ENCODE measurements at places on chromosomes 11 and 22.

DNA sequence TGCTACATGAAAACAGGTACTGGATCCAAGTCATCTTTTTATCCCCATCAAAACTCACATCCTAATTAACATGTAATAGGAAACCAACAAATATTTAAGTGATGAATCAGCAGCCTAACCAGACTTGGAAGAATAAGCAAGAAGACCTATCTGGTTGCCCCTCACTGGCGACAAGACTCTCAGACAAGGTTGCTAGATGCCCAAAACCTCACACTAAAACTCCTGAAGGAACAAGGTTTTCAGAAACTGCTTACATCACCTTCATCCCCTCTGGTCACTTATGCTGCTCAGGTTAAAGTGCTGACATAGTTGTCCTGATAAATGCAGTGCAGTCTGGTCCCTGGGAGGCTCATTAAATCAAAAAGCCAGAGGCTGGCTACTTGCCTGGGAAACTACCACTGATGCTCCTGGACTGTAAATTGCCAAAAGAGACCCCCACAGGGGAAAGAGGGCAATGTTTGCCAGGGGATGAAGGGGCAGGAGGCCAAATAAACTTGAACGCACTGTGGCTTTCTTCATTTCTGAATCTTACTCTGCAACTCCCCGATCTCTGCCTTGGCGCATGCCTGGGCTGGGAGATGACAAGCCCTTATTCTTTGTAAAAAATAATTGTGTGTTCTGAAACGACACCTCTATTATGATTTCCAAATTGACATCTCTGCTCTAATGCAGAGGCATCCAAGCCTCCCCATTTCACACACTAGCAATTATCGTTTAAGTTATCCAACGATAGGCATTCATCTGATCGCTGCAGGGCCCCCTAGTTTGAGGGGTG is 72.7 kb downstream of the AMBRA1 start:
- no peak for DNase-seq

DNA sequence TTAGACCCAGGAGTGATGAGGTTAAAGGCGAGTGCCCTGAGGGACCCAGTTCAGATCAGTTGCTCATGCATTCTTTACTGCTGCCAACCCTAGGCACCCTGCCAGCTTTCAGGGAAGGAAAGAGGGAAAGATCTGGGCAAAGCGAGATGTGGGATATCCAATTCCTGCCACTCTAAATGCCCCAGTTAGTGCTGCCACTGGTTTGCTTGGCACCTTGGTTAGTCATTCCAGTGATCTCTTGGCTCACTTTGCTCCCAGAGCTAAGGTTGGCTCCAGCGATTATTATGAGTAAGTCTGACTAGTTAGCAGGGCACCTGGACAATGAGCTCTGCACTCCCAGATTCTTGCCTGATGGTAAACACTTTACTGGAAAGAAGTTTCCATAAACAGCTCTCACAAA is 85.0 kb downstream of the INSC start:
- no peak for DNase-seq

DNA sequence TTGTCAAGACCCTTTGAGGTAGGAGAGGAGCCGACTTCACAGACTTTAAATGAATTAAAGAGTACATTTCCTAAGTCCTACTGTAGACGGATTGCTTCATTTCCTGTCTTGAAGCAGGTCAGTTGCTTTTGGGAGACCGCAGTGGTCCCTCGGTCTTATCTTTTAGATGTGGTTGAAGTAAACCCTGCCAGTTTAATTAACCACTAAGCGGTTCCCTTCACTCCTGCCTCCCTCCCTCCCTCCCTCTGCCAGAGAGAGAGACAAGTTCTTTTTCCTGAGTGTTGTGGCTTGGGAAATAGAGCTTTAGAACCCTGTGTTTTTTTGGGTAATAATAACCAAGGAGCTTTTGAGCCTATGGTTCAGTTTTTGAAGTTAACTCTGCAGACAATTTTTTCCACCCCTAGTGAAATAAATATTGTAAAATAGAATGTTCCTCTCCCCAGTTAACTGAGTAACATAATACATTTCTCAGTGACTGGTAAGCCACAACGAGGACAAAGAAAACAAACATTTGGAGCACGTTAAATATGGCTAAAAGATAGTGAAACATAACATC is 147.5 kb downstream of the LDLRAD3 start:
- DNase-seq: no peak

DNA sequence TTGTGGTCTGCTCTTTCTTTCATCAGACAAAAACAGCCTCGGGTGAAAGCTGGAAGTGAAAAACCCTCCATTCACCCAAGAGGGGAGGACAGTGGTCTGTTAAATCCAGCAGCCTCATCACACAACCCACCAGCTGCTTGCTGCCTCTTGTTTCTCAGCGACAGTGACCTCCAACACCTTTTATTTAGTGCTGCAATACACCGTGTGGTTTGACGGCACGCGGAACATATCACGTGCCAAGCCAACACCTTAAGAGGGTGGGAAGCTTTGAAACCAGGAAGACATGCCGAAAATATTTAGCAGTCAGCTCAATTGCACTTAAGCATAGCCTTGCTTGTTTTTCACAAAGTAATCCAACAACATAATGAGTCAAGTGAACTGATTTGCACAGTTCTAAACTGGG is 39.8 kb upstream of the POGLUT3 start:
- DNase-seq: no peak

DNA sequence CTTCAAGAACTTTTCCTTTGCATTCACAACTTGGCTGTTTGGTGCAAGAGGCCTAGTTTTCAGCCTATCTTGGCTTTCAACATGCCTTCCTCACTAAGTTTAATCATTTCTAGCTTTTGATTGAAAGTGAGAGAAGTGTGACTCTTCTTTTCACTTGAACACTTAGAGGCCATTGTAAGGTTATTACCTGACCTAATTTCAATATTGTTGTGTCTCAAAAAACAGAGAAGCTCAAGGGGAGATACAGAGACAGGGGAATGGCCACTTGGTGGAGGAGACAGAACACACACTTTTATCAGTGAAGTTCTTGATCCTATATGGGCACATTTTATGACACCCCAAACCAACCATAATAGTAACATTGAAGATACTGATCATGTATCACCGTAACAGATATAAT is 532.3 kb downstream of the DLG2 start:
- no peak for DNase-seq

DNA sequence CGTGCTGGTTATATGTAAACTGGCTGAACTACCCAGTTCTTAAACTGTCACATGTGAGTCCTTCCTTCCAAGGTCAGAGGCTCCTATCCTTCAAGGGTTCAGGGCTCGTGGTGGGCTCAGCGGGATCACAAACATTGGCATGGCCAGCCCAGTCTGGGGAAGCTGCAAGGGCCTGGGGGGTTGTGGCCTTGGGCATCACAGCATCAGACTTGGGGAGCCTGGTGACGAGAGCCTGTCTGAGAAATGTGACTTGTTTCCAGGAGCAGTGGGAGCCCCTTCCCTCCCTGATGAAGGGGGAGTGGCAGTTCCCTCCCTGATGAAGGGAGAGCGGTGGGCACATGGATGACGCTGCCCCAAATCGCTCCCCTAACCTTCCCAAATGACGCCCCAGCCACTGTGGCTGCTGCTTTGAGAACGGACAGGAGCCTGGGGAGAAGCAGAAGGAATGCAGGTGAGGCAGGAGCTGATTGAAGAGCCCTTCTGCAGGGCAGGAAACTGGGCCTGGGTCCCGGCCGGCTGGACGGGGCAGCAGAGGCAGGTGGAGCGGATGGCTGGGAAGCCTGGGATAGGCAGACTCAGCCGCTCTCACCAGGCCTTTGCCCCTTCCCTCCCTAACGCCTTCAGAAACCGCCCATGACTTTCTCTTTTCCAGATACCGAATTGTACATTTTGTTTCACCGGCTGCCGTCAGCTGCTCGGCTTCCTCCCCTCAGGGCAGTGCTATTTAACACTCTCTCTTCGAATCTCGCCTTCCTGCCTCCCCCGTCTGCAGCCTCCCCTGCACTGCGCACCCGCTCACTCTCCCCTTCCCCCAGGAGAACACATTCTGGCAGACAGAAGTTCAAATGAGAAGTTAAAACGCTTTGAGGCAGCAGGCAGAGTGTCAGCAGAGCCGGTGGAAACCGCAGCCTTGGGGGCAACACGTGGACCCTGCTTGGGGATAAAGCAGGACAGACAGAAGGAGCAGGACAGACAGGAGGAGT is 1486.7 kb downstream of the BRD1 start:
- DNase-seq: no peak

DNA sequence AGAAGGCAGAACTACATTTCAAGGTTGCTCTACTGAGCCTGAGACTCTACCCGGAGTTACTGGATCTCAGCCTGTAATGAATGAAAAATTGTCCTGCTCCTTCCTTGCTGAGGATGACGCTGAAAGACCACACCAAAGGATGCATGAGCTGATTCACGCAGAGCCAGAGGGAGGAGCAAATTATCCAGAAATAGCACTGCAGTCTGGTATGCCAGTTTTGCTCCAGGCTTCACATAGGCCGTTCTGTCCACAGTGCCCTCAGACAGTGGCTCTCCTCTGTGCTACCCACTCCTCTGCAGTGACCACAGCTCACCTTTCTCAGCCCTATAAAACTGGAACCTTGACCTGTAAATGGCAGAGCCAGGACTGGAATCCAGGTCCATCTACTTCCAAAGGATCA is 79.3 kb upstream of the GALNT18 start:
- DNase-seq: no peak

- DNase-seq: no peak
These were observed 512.4 kb downstream of the DLG2 start for GRCh38 chr11:85114786-85115185.

DNA sequence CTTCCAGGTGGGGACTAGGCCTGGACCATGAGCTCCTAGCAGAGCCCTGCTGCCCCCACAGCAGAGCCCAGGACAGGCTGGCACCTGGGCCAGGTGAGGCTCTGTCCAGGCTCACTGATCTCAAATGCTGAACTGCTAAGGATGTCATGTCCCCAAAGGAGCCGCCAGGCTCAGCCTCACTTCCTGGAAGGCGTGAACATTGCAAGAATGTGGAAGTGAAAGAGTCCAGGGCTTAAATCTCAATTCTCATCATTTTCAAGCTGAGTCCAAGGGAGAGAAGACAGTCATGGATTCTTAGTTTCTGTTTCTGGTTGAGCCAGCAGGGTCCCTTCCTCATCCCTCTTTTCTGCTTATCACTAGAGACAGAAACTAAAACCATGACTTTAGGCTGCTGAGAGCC is 5.0 kb downstream of the ASCL2 start:
- no peak for DNase-seq

- no peak for DNase-seq
These were observed 3.5 kb downstream of the HTR3B start for GRCh38 chr11:113908098-113908497.

DNA sequence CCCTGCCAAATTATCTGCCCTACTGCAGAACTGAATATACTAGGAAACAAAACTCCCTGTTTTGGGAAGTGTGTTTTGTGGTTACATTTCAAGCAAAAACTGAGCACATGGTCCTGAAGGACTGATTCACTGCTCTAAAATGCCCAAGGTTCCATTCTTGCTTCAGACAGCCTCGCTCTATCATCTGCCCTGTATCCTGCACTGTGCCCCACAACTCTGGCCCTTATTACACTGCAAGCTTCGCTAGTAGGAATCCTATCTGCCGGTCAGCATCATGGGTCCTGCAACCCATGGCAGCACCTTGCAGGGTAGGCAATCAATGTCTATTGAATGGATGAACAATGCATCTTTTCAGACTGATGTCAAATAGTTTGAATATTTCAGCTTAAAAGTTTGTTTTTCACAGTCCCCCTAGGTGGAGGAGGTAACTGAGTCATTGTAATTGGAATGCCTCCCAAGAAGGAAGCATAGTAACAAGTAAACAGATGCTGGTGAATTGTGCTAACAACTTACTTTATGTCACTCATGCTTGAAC is 21.3 kb downstream of the LAYN start:
- DNase-seq: no peak

DNA sequence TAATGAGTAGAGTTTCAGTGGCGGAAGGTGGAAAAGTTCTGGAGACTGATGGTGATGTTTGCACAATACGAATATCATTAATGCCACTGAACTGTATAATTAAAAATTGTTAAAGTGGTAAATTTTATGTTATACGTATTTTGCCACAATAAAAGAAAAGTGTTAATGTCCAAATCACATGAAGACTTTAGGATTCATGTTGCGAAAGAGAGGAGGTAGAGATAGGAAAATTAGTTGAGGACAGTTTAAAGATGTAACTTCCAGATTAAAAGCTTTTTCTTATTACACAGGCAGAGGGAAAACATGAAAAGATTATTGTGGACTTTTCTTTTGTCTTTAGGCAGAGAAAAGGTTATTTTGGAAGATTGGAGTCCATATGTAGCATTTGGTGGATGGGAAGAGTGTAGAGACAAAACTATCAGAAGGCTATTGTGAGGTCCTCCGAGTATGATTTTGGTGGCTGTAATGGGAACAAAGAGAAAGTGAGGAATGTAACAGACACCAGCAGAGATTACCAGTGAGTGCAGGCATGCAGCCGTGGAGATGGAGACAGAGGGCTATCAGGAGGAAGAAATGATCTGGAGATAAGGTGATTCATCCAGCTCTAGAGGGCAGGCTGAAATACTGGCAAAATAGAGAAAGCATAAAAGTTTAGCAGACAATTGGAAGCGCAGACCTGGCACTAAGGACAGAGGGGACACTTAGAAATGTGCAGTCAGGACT is 12.5 kb downstream of the VPS26B start:
- no peak for DNase-seq

GRCh38 chr11:35764417-35764816 is 101.8 kb downstream of the TRIM44 start:
- DNase-seq: no peak

- peak; percentile 87 for DNase-seq
These were observed 9.3 kb upstream of the MIAT start for GRCh38 chr22:26648011-26648497.

DNA sequence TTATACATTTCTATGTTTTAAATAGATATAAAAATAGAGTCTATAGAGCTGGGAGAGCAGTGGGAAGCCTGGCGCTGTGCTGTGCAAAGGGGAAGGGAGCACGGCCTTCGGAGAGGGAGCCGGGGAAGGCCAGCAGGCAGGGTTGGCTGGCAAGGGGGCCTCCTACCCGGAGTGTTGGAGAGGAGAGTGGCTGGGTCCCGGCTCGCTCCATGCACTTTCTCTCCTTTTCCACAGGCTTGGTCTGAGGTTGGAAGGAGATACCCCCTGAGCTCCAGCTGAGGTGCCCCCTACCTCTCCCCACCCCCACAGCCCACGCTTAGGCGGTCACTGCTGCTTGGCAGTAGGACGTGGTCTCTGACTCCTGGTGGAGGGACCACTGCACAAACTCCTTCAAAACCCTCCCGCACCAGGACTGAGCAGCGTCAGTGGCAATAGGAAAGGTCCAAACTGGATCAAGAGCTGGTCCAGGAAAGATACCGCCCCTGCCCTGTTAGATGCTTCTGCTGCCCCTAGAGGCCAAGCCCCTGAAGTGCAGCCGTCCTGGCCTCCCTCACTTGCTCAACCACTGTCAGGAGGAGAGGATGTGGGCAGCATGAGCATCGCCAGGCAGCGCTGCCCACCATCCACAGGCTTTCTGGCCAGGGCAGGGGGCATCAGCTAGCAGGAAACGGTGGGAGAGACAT is 52.9 kb downstream of the SYT13 start:
- no peak for DNase-seq

DNA sequence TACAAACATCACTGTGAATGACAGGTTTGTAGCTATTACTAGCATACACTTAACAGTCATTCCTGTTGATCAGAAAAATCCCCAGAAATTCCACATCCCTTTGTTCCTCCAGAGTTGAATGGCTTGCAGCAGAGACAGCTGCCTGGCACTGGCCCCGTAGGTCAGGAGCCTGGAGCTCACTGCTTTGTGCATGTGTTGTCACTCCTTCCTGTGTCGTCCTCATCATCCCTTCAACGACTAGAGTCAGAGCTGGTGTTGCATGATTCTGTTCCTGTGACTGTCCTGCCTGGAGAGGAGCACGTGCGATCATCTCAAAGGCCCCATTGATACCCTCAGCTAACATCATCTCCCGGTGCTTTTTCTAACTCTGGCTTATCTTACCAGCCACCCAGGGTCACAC is 58.3 kb downstream of the LDLRAD3 start:
- DNase-seq: no peak

- DNase-seq: no peak
These were observed 20.6 kb downstream of the TMEM218 start for GRCh38 chr11:125090816-125091215.
